Adipose tissue (tissue), 3 donors: ENCODE measurements at places on chromosomes 12 and 14. TPM values are rescaled to one million over a fixed set of nuclear protein-coding genes. Genes with fewer than 3 reads are reported as not detected.

The C14orf39 gene
- polyA plus RNA-seq: 0.10 TPM

The PPP1R1A gene
- 309 TPM for polyA plus RNA-seq

The PSMB11 gene
- not detected for polyA plus RNA-seq

The ADAMTS20 gene
- not detected for polyA plus RNA-seq

The RNASE12 gene
- not detected for polyA plus RNA-seq

The TAS2R43 gene
- not detected for polyA plus RNA-seq

The CLECL1 gene
- 0.09 TPM for polyA plus RNA-seq

The INSM2 gene
- polyA plus RNA-seq: not detected

The CCDC184 gene
- polyA plus RNA-seq: 0.25 TPM

The C12orf54 gene
- not detected for polyA plus RNA-seq

The IQSEC3 gene
- 0.61 TPM for polyA plus RNA-seq

The NTS gene
- polyA plus RNA-seq: 0.56 TPM

The MYL2 gene
- 20.0 TPM for polyA plus RNA-seq

The PTGER2 gene
- polyA plus RNA-seq: 0.49 TPM

The NXPH4 gene
- 3.4 TPM for polyA plus RNA-seq

The MFAP5 gene
- 78.7 TPM for polyA plus RNA-seq

The KRT3 gene
- polyA plus RNA-seq: not detected

The CEBPE gene
- not detected for polyA plus RNA-seq

The C12orf75 gene
- 15.2 TPM for polyA plus RNA-seq

The MYO1H gene
- 0.40 TPM for polyA plus RNA-seq

The KRT75 gene
- not detected for polyA plus RNA-seq

The RIMBP2 gene
- polyA plus RNA-seq: 1.1 TPM

The TCL1A gene
- 1.4 TPM for polyA plus RNA-seq

The PIWIL1 gene
- polyA plus RNA-seq: not detected

The RAB15 gene
- 6.5 TPM for polyA plus RNA-seq

The TAS2R9 gene
- not detected for polyA plus RNA-seq

The JAG2 gene
- 19.0 TPM for polyA plus RNA-seq

The HNF1A gene
- polyA plus RNA-seq: 8.2 TPM

The KSR2 gene
- polyA plus RNA-seq: 0.20 TPM

The ENDOU gene
- polyA plus RNA-seq: 2.0 TPM

The CISTR gene
- polyA plus RNA-seq: not detected

The PZP gene
- polyA plus RNA-seq: 0.51 TPM

The ABCD2 gene
- 2.0 TPM for polyA plus RNA-seq

The EIF2S3B gene
- polyA plus RNA-seq: 0.41 TPM

The RBP5 gene
- 2.5 TPM for polyA plus RNA-seq

The NEDD8 gene
- polyA plus RNA-seq: 82.9 TPM

The ZNF891 gene
- polyA plus RNA-seq: 0.33 TPM

The APOF gene
- not detected for polyA plus RNA-seq

The LMO3 gene
- 34.2 TPM for polyA plus RNA-seq

The SLC6A13 gene
- polyA plus RNA-seq: 0.06 TPM

The BEST3 gene
- 0.04 TPM for polyA plus RNA-seq

The SYNDIG1L gene
- polyA plus RNA-seq: 0.10 TPM

The BCL7A gene
- polyA plus RNA-seq: 8.7 TPM

The C12orf60 gene
- 1.0 TPM for polyA plus RNA-seq

The SIRT4 gene
- 0.93 TPM for polyA plus RNA-seq

The OR4N5 gene
- not detected for polyA plus RNA-seq

The ZNF26 gene
- 2.3 TPM for polyA plus RNA-seq

The GALC gene
- 8.3 TPM for polyA plus RNA-seq

The CIDEB gene
- polyA plus RNA-seq: 18.0 TPM

The DCAF5 gene
- polyA plus RNA-seq: 11.4 TPM

The IAPP gene
- 126 TPM for polyA plus RNA-seq

The AMN gene
- 2.0 TPM for polyA plus RNA-seq

The NKX2-1 gene
- not detected for polyA plus RNA-seq

The SDR39U1 gene
- 59.4 TPM for polyA plus RNA-seq

The ANKRD33 gene
- not detected for polyA plus RNA-seq
